ENCODE measurements at places on chromosomes 13 and 19.
A peak's percentile ranks its signal among the peaks of the same experiment; 100 is the strongest.

- peak; percentile 0 for DNase-seq
Observed at GRCh38 chr19:7294558-7295212, 471 bp upstream of the INSR start.

- no peak for DNase-seq
Observed at GRCh38 chr19:47058621-47059022, 10.2 kb upstream of the TMEM160 start.

- no peak for DNase-seq
Observed at GRCh38 chr19:17762505-17763229, 11.4 kb downstream of the FCHO1 start.

GRCh38 chr13:106415971-106416370, 119.5 kb downstream of the EFNB2 start:
- DNase-seq = no peak

DNA sequence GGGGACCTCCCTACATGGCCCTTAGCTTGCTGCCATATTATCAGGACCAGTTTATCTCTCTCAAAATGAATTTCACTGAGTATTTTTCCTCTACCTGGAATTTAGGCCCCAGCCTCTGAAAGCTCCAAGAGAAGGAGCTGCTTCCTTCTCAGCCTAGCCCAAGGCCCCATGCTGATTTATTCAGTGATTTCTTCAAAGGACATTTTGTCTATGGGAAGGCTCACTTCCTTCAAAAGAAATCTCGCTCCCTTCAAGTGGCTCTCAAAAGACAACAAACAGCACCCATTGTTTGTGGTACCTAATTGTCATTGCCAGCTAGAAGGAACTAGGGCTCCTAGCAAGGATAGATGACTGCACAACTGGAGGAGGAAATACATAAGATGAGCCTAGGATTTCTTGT, 172.4 kb downstream of the SLC7A1 start:
- DNase-seq = no peak

- DNase-seq = no peak
Observed at GRCh38 chr19:10979951-10980381, 19.1 kb downstream of the SMARCA4 start.

- DNase-seq = no peak
Observed at GRCh38 chr13:112926003-112926402, 43.0 kb upstream of the MCF2L start.

DNA sequence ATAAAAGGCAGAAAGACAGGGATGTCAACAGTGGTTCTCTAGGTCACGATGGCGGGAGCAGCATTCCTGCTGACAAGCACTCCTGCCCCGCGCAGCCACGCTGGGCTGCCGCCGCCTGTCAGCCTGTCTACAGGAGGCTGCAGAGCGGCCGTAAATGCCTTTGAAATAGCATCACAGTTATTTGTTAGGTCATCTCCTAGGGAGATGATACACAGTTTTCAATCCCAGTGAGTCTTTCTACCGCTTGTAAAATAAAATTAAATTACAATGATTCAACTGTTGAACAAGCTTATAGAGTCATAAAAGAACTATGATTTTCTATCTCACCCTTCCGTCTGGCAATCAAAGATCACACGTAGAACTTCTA, 7.3 kb upstream of the SLC7A9 start:
- no peak for DNase-seq

GRCh38 chr13:114260814-114261213, 20.6 kb upstream of the UPF3A start:
- no peak for DNase-seq
